Mucosa of gallbladder (tissue), 1 donor: ENCODE measurements at places on chromosomes 11 and 22. TPM values are rescaled to one million over a fixed set of nuclear protein-coding genes. Genes with fewer than 3 reads are reported as not detected.

- DNase-seq = no peak
Measured at GRCh38 chr11:33158596-33159275, 2.5 kb downstream of the CSTF3 start.

DNA sequence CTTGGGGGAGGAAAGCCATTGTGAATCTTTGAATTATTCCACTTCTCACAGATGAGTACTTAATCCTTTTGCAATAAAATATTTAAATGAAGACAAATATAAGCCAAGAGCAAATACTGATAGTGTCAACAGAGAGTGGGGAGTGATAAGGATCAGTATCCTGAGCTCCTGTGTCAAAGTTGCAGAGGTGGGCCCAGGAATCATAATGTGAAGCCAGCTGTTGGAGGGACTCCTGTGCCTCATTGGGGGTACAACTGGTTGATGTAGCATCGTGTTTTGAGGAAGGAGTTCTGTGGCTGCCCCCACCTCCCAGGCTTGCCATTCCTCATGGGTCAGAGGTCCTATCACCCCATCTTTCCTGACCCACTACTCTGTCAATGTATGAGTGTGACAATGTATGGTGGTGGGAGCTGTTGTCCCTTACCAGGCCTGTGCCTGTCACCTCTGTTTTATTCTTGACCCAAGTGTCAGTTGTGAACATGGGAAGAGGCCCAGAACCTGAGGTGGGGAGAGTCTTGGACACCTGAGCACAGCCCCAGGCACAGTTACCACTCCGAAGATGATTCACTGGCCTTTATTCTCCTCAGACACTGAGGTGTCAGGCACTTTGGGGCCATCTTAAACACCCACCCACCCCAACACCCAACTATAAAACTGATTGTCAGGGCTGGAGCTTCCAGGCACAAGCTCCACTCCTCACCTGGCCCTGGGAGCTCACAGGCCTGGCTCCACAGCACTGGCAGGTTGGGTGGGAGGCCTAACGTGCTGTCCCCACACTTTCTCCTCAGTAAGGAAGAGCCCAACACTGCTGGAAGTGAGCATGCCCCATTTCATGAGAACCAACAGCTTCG lies 38.4 kb downstream of the KCNQ1OT1 start:
- DNase-seq = peak; percentile 7

DNA sequence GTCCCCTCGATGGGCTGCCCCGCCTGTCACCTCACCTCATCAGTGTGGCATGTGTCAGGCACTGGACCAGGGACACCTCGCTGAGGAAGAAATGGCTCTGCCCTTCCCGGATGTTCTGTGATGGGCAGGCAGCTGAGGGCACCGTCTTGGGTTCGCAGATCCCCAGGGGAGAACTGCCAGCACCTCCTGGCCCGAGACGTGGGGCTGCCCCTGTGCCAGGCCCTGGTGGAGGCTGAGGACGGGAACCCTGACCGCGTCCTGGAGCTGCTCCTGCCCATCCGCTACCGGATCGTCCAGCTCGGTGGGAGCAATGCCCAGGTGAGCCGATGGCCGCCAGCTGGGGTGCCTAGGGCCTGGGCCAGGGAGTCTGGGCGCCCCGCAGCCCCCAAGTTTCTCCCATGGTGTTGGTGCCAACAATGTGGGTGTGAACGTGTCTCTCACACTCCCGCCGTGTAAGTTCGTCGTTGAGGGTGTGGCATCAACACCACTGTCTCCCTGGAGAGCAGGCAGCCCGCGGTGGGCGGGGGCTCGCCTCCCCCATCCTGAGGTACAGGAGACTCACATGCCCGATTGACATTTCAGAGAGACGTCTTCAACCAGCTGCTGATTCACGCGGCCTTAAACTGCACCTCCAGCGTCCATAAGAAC lies 7.3 kb upstream of the GTSE1 start:
- DNase-seq = no peak

GRCh38 chr22:44483878-44484277 lies 14.2 kb downstream of the RTL6 start:
- DNase-seq = no peak

GRCh38 chr22:41000941-41001721 lies 50.0 kb downstream of the RBX1 start:
- DNase-seq = no peak

- DNase-seq = no peak
Measured at GRCh38 chr22:44179196-44179988, 1.3 kb upstream of the PARVG start.

DNA sequence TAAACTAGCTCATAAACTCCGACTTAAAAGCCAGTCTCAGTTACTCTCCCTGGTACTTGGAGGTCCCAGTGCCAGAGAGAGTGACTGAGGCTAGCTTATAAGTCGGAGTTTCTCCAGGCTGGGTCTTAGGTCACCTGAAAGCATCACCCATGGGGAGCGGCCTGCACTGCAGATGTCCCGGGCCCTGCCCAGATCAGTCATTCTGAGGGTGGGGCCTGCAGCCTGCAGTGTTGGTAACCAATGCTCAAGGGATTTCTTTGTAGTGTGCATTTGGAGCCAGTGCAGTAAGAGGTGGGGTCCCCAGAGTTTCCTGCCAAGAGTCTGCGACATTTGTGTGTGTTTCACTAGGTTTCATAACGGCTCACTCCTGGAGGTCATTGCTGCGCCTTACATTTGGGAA lies 14.8 kb downstream of the TAB1 start:
- no peak for DNase-seq

- no peak for DNase-seq
Measured at GRCh38 chr11:22543261-22543660, 82.4 kb downstream of the FANCF start.

DNA sequence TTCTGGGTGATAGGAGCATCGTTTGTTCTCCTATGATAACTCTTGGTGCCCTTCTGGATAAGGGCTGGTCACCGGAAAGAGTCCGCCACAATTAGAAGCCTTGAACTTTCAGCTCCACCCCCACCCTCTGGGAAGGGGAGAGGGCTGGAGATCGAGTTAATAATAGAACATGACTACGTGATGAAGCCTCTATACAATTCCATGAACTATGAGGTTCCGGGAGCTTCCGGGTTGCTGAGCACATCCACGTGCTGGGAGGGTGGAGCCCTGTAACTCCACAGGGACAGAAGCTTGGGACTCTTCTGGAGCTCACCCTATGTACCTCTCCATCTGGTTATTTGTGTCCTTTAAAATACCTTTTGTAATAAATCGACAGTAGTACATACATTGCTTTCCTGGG lies 40.3 kb downstream of the ARHGAP42 start:
- peak; percentile 51 for DNase-seq

- no peak for DNase-seq
Measured at GRCh38 chr11:75425422-75425821, 7.6 kb downstream of the KLHL35 start.

- no peak for DNase-seq
Measured at GRCh38 chr11:127118811-127119210, 118.2 kb upstream of the KIRREL3 start.

- no peak for DNase-seq
Measured at GRCh38 chr11:32940865-32941264, 48.3 kb downstream of the QSER1 start.

DNA sequence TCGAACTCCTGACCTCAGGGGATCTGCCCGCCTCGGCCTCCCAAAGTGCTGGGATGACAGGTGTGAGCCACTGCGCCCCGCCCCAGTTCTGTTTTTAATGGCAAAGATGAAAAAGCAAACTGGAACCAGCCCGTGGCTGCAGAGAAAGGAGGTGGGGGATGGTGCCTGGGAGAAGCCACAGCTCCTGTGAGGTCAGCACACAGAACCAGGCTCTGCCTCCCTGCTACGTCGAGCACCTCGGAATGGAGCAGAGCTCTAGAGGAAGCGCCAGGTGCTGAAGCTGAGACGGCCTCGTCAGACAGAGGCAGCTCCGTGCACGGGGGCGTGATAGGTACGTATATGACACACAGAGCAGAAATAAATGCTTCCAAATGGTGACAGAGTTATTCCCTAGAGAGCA lies 8.5 kb downstream of the DRD4 start:
- no peak for DNase-seq

CFAP300 gene
- 7.1 TPM for total RNA-seq

NEFH gene
- total RNA-seq = 0.86 TPM

CALCA gene
- total RNA-seq = not detected

KLHL35 gene
- 1.4 TPM for total RNA-seq

CHKA gene
- total RNA-seq = 61.4 TPM

GAB4 gene
- not detected for total RNA-seq
